H1 (cell line): ENCODE measurements at places on chromosomes 3 and 15.

- DNase-seq: peak; percentile 82
Measured at GRCh38 chr3:60555686-60556354, 695.4 kb downstream of the FHIT start.

- no peak for DNase-seq
Measured at GRCh38 chr15:25725758-25726157, 137.4 kb downstream of the ATP10A start.

- DNase-seq: no peak
Measured at GRCh38 chr3:112027826-112028225, 6.7 kb upstream of the TMPRSS7 start.

GRCh38 chr3:30248423-30248822 is 358.0 kb upstream of the TGFBR2 start:
- DNase-seq: no peak
